Esophagus (tissue), 2 donors: ENCODE measurements at places on chromosomes 6 and 20. TPM values are rescaled to one million over a fixed set of nuclear protein-coding genes. Genes with fewer than 3 reads are reported as not detected.

Gene LY86
- 0.51 TPM for polyA plus RNA-seq

Gene BTBD3
- 4.9 TPM for polyA plus RNA-seq

Gene LCA5
- polyA plus RNA-seq, result 0.94 TPM

Gene MLIP
- polyA plus RNA-seq, result 4.1 TPM

Gene POPDC3
- polyA plus RNA-seq, result not detected

Gene CALHM5
- 0.21 TPM for polyA plus RNA-seq

Gene SAMD3
- polyA plus RNA-seq, result 0.18 TPM

Gene SLC22A23
- 15.4 TPM for polyA plus RNA-seq

Gene HDAC2
- 34.0 TPM for polyA plus RNA-seq

Gene ZNF512B
- 10.1 TPM for polyA plus RNA-seq

Gene OR2H2
- polyA plus RNA-seq, result not detected

Gene PFDN4
- polyA plus RNA-seq, result 48.3 TPM

Gene GJA10
- polyA plus RNA-seq, result not detected

Gene GNRH2
- not detected for polyA plus RNA-seq

Gene ANGPT4
- polyA plus RNA-seq, result 0.11 TPM

Gene ZKSCAN3
- 0.84 TPM for polyA plus RNA-seq

Gene TNNC2
- 1.0 TPM for polyA plus RNA-seq

Gene RIPOR3
- polyA plus RNA-seq, result 2.6 TPM

Gene NOX3
- polyA plus RNA-seq, result not detected

Gene PSORS1C2
- polyA plus RNA-seq, result 0.81 TPM

Gene SOBP
- polyA plus RNA-seq, result 0.84 TPM

Gene SNX3
- polyA plus RNA-seq, result 149 TPM
